GM13977 (cell line): ENCODE measurements at places on chromosomes 5 and 9.

- DNase-seq: no peak
These were observed 45.8 kb downstream of the SECISBP2 start for GRCh38 chr9:89363921-89364665.

GRCh38 chr9:19445452-19445851 is 36.6 kb downstream of the ACER2 start:
- DNase-seq: no peak

DNA sequence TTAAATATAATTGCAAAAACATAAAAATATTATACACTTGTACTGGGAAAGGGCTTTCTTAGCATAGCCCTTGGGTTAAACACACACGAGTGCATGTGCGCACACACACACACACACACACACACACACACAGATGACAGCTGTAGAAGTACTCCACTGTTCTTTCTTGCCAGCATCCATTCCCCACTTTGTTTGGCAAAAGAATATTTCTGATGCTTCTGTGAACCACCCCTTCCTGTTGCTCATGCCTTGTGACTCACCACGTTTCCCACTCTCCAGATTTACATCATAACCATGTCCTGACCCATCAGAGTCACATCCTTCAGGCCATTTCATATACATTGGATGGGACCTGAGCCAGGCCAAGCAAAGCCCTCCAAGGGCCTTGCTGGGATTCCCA is 280.1 kb downstream of the DNAH5 start:
- DNase-seq: no peak

- no peak for DNase-seq
These were observed 108.5 kb upstream of the TXNDC8 start for GRCh38 chr9:110446171-110446570.

- DNase-seq: no peak
These were observed 31.5 kb downstream of the SLC6A3 start for GRCh38 chr5:1413611-1414241.

GRCh38 chr9:3331801-3332200 is 194.0 kb downstream of the RFX3 start:
- no peak for DNase-seq

GRCh38 chr9:36039696-36040095 is 3.0 kb downstream of the RECK start:
- DNase-seq: no peak

DNA sequence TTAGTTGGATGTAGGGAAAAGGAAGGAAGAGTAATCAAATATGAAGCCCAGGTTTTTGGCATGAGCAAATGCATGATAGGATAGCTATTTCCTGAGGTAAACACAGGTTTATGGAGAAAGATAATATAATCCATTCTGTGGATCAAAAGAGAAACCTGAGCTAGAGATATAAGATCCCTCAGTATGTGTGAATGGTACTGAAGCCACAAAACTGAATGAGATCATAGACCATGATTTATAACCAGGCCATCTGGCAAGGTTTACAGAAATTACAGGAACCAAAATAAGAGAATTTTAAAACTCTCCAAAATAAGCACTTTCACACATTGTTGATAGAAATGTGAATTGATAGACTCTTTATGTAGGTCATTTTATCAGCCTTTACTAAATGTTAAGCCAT is 28.7 kb upstream of the ECM2 start:
- no peak for DNase-seq

- DNase-seq: peak; percentile 70
These were observed 180.1 kb upstream of the MVB12B start for GRCh38 chr9:126146254-126147145.

DNA sequence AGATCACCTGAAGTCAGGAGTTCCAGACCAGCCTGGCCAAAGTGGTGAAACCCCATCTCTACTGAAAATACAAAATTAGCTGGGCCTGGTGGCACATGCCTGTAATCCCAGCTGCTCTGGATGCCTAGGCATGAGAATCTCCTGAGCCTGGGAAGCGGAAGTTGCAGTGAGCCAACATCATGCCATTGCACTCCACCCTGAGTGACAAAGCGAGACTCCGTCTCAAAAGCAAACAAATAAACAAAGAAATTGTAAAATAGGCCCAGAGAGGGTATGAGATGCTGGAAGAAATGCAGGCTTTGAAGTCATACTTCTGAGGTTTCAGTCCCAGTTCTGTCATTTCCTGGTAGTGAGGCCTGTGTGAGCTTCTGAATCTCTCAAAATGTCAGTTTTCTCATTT is 5.3 kb upstream of the ARHGEF37 start:
- DNase-seq: no peak

GRCh38 chr5:73912821-73913271 is 286.9 kb downstream of the ARHGEF28 start:
- peak; percentile 53 for DNase-seq

DNA sequence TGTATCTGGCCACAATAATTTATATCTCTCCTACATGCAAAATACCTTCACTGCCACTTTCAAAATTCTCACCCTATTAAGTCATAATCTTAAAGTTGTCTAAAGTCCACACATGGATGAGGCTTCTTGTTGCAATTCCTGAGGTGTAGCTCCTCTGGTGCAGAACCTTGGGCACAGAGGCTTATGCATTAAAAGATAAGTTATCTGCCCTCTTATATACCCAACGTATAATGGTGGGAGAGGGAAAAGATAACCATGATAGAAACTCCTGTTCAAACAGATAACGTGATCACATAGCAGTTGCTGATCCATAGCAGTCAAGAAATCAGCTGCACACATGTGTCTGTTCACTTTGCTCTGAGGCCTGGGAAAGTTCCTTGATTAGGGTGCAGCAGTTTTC is 1767.0 kb downstream of the MAT2B start:
- DNase-seq: no peak

DNA sequence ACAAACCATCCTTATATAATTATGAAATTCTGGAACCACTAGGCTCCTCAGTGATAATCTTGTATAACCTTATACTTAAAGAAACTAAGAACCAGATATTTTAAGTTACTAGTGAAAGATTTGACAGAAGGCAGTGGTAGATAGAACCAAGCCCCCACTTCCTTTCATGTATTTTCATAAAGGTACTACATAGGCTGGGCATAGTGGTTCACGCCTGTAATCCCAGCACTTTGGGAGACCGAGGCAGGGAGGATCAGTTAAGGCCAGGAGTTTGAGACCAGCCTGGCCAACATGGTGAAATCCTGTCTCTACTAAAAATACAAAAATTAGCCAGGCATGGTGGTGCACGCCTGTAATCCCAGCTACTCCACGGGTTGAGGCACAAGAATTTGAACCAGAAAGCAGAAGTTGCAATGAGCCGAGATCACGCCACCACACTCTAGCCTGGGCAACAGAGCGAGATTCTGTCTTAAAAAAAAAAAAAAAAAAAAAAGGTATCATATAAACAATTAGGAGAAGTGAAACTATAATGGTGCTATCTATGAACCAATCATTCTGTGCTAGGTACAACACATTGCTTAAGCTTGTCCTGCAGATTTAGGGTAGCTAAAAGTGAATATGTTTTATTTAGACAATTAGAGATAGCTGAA is 27.9 kb upstream of the DTWD2 start:
- DNase-seq: no peak

DNA sequence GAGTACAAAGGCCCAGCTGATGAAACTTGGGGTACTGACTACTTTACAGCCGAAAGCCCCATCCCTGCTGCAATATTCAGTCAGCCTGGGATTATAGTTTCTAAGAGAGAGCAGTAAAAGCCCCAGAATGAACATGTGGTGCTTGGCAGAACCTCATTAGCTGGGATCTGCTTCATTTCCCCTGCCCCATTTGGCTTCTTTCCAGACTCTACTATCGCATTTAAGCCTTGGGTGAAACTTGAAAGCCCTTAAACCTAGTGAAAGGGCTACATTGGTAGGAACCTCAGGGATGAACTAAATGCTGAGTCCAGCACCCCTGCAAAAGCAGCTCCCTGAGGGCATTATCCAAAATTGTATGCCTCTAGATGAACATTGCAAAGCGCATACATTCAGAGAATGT is 631.1 kb downstream of the ACTL7B start:
- no peak for DNase-seq

DNA sequence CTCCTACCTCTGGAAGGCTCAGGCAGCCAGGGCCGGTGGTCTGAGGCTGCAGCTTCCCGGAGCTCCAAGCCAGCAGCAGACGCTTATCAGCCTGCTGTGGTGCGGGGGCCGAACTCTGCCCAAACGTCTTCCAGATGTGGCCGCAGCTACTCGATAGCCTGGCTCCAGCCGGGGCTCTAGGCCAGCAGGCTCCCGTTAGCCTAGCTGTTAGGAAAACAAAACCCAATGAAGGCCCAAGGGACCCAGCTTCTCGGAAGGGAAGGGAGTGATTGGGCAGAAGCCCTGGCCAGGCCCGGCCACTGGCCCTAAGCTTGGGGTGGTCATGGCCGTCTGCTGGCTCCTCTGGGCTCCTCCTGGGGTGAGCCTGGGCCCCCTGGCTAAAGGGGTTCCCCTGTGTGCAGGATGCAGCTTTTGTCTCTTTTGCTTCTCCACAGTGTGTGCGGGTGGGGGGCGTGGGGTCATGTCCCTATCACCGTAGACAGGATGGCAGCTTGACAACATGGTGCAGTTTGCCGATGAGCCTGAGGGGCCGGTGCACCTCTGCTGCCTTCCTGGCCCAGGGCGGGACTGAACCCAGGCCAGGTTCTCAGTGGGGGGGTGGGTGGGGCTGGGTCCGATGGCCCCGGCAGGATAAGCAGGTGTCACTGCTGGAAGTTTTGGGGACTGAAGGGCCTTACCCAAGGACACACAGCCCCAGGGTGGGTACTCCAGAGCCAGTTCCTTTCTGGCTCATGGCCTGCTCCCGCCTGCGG is 18.7 kb downstream of the MYMK start:
- DNase-seq: no peak

- DNase-seq: no peak
These were observed 61.5 kb downstream of the TENT4A start for GRCh38 chr5:6774721-6775204.

- no peak for DNase-seq
These were observed 31.2 kb downstream of the AMBP start for GRCh38 chr9:114046875-114047274.

GRCh38 chr9:81789721-81790120 is 100.4 kb upstream of the TLE1 start:
- DNase-seq: no peak

- DNase-seq: no peak
These were observed 142.0 kb upstream of the RGMB start for GRCh38 chr5:98631311-98632054.

DNA sequence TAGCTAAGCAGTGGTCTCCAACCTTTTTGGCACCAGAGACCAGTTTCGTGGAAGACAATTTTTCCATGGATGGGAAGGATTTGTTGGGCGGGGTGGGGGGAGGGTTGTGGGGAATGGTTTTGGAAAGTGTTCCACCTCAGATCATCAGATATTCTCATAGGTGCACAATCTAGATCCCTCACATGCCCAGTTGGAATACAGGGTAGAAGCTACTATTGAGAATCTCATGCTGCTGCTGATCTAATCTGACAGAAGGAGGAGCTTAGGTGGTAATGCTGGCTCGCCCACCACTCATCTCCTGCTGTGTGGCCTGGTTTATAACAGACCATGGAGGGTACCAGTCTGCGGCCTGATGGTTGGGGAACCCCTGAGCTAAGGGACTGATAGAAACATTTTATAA is 662.7 kb upstream of the RGMB start:
- DNase-seq: no peak

- DNase-seq: no peak
These were observed 655.3 kb downstream of the LRRC70 start for GRCh38 chr5:63233911-63234310.

DNA sequence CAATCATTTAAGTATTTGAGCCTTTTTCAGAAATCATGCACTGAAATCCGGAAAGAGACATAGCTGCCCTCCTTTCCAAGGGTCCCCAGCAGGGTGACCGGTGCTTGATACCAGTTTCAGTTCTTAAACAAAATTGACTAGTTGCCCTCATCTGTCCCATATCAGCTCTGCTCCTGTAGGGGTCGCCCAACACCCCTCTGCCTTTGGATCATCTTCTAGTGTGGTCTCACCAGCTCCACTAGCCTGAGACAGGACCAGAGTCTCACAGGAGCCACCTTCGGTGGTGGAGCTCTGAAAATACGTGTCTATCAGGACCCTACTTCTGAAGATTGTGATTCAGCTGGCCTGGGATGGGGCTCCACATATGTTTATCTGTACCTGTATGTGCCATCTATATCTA is 428.2 kb downstream of the ENC1 start:
- no peak for DNase-seq

DNA sequence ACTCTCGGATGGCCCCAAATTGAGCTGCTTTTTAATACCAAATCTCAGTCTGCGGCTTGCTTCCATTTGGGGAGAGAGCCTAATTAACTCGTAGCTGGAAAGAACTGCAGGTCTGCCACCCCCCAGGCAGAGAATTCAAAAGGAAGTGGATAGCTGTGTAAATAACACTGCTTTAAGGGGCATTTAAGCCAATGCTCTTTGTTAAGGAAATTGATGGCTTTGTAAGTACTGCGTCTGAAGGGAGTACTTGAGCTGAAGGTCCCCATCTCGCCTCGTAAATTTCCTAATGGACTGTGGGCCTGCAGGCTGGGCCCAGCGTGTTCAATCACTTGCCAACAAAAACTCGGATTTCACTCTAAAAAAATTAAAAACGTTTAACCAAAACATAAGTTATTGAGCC is 132.7 kb downstream of the PAPPA start:
- DNase-seq: no peak
